ENCODE measurements at places on chromosomes 11 and 22. TPM values are rescaled to one million over a fixed set of nuclear protein-coding genes. Genes with fewer than 3 reads are reported as not detected.
A peak's percentile ranks its signal among the peaks of the same experiment; 100 is the strongest.

GRCh38 chr22:49587987-49588386, 239.7 kb downstream of the BRD1 start:
- DNase-seq = no peak

- no peak for DNase-seq
Observed at GRCh38 chr11:31720225-31720624, 90.9 kb downstream of the PAX6 start.

Gene FAM180B
- total RNA-seq = not detected

DNA sequence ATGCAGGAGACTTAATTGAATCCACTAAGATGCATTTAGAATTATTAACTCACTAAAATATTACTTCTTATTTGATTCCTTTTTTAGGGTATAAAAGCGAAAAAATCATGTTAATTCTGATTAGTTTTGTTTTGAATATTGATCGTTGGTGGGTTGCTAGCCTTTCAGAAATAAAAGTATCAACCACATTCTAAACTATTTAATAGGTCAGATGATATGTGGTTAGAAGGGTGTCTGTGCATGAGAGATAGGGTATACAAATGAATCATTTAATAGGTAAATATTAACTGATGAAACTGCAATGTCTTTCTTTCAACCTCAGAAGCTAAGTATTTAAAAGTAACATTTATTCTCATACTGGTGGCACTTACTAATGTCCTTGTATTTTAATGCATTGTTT, 515.1 kb downstream of the CNTN5 start:
- no peak for DNase-seq

Gene SAA2
- total RNA-seq = not detected

DNA sequence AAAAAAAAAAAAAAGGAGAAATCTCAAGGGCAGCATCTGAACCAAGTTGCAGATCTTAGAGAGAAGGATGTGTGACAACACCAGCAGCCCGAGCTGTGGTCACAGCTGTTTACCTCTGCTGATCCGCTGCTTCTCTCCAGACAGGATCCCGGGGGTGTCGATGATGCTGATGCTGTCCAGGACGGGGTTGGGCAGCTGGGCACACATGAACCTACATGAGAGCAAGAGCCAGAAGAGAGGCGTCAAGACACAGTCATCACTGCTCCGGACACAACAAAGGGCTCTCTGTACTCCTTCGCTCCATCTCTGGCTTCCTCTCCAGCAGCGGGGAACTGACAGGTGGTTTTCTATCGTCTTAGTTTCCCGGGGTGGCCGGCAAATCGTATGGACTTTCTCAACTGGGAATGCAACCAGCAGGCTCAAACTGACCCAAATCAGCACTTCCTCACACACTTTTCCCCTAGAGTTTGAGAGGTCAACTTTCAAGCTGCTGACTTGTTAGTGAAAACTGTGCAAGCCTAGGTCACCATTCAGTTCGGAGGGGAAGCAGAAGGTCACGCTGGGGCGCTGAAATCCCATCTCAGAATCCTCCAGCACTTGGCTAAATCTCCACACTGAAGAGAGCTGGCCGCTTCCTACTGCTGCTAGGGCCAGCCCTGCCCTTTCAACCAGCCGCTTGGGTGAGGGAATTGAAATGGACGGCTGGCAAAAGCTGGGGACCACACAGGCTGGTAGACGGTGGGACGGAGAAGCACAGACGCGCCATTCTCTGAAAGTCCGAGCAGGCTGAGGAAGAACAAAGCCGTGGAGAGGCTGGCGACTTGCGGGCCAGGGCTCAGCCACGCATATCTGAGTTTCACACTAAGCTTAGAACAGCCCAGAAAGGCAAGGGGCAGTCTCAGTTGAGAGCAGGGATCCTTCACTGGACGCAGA, 3.8 kb downstream of the EHD1 start:
- no peak for DNase-seq

- no peak for DNase-seq
Observed at GRCh38 chr11:75403983-75404658, 4.8 kb downstream of the RPS3 start.

Gene GPR83
- total RNA-seq = 0.38 TPM

- no peak for DNase-seq
Observed at GRCh38 chr11:32972781-32973180, 42.9 kb upstream of the DEPDC7 start.

- DNase-seq = peak; percentile 63
Observed at GRCh38 chr11:111733016-111733415, 33.2 kb downstream of the PPP2R1B start.

GRCh38 chr11:115716601-115717529, 212.7 kb upstream of the CADM1 start:
- DNase-seq = peak; percentile 54

GRCh38 chr11:108945341-108945740, 280.5 kb downstream of the DDX10 start:
- DNase-seq = no peak

DNA sequence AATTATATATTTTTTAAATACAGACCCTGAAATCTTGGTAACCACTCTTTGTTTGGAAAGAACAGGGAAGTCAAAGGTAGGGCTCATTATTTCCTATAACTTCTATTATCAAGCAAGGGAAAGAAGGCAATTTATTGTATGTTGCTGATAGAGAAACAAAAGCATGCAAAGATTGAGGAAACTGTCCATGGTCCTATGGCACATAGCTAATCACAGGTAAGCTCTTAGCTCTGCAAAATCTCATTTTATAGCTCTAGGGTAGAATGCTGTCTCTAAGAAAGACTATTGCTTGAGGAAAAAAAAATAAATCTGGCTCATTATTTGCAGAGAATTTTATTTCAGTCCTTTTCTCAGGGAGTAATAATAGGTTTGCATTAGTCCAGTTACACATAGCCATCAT, 7.4 kb upstream of the GUCY1A2 start:
- DNase-seq = no peak

- DNase-seq = no peak
Observed at GRCh38 chr11:69567951-69568808, 72.8 kb upstream of the CCND1 start.

- DNase-seq = no peak
Observed at GRCh38 chr11:8239536-8240228, 24.0 kb downstream of the LMO1 start.

All from H7 (cell line).